ENCODE measurements at places on chromosomes 3 and 15.

DNA sequence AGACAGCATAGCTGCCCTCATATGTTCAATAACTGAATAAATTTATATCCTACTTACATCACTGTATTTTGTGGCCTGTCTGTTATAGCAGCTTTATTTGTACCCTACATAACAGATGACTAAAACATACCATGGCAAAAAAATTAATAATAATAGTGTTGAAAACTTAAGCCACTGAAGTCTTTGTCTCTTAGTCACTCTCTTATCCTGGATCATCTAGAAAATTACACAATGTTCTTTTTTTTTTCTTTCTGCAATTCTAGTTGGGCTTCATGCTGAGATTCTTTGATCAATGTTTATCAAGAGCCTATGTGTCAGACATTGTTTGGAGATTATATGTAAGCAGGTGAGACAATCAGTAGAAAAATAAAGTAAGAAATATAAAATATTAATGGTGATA lies 519.3 kb upstream of the ARPP21 start:
- no peak for DNase-seq

DNA sequence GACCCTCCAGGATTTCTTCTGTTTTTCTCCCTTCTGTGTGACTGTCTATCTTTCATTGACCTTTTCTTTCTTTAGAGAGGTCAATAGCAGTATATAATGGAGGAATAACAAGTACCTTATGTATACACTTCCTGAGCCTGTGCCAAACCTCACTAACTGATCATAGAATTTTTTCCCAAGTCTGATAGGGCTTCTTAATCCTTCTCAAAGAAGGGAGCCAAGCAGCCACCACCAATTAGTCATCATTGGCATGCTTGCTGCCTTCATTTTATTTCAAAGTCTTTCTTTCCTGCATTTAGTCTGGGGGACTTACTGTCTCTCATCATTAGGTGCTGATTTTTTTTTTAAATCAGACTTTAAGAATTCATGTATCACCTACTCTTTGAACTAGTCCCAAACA lies 327.0 kb downstream of the FEZF2 start:
- no peak for DNase-seq

DNA sequence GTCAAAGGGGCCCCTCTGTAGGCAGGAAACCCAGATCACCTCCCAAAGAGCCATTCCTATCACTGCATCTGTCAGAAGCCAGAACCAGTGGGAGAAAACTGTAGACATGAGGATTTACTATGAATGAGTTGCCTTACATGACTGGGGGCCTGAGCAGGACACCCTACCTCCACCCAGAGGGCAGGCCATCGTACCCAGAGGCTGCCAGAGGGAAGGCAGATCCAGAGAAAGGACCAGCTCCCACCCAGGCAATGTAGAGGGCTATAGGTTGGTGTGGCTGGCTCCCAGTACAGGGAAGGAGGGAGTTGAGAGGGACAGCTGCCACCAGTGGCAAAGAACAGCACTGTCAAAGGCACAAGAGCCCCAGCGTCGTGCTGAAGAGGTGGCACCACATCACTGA lies 233.2 kb downstream of the OCA2 start:
- DNase-seq = no peak

DNA sequence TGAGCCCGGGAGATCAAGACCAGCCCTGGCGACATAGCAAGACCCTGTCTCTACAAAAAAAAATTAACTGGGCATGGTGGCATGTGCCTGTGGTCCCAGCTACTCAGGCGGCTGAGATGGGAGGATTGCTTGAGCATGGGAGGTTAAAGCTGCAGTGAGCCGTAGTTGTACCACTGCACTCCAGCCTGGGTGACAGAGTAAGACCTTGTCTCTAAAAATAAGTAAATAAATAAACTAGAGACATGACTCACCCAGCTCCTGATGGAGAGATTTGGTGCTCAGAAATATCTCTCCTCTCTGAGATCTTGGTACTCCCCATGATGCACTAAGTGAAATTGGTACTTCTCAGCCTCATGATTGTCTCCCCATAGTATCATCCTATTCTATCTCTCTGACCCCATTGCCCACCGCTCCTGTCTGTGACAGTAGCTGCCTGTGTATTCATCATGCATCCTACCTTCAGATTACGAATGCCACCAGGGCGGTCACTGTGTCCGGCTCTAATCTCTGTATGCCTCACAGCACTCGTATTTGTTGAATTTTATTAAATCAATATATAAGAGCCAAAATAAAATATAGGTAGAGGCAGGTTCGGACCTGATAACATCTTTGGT lies 50.9 kb downstream of the ABHD2 start:
- DNase-seq = no peak

GRCh38 chr3:123688241-123688747 lies 103.4 kb upstream of the HACD2 start:
- DNase-seq = no peak

- DNase-seq = no peak
Observed at GRCh38 chr3:66418475-66418931, 82.3 kb downstream of the LRIG1 start.

DNA sequence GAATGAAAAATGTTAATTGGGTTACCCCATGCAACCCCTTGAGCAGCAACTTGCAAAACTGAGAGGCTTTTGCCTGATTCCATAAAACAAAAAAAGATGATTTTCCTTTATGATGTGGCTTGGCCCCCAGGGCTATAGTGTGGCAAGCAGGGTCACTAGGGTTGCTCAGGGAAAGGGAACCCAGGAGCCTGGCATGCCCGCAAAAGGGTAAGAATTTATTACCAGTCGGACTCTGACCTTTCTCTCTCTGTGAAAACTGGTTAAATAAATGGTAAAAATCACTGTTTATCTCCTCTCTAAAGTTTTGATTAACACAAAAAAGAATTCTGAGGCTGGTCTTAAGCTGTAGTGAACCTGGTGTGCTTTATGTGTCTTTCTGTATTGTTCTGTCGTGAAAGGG lies 37.7 kb upstream of the SEC61A1 start:
- DNase-seq = no peak

GRCh38 chr15:65337436-65338070 lies 33.1 kb downstream of the RNU5B-1 start:
- DNase-seq = no peak

DNA sequence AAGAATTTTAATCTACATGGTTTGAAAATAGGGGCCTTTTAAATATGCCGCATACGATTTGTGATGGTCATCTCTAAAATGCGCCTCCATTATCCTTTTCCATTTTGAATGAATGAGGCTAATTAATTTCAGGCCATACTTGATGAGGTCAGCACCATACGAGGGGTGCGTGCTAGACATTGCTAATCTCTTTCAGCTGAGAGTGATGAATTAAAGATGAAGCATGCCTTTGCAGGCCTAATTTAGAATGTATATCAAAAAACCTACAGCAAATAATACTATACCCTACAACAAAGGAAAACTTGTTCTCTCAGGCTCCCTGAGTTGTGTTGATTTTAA lies 18.6 kb upstream of the NR2F2 start:
- no peak for DNase-seq

- no peak for DNase-seq
Observed at GRCh38 chr3:118512301-118512700, 522.3 kb downstream of the IGSF11 start.

- no peak for DNase-seq
Observed at GRCh38 chr3:42663581-42664437, 10.3 kb downstream of the ZBTB47 start.

GRCh38 chr3:38345879-38346586 lies 552 bp upstream of the XYLB start:
- no peak for DNase-seq

GRCh38 chr3:34260271-34261000 lies 462.0 kb downstream of the PDCD6IP start:
- no peak for DNase-seq

- no peak for DNase-seq
Observed at GRCh38 chr3:136661282-136661681, 90.9 kb downstream of the STAG1 start.

GRCh38 chr3:15685927-15686326 lies 84.4 kb downstream of the BTD start:
- DNase-seq = no peak

DNA sequence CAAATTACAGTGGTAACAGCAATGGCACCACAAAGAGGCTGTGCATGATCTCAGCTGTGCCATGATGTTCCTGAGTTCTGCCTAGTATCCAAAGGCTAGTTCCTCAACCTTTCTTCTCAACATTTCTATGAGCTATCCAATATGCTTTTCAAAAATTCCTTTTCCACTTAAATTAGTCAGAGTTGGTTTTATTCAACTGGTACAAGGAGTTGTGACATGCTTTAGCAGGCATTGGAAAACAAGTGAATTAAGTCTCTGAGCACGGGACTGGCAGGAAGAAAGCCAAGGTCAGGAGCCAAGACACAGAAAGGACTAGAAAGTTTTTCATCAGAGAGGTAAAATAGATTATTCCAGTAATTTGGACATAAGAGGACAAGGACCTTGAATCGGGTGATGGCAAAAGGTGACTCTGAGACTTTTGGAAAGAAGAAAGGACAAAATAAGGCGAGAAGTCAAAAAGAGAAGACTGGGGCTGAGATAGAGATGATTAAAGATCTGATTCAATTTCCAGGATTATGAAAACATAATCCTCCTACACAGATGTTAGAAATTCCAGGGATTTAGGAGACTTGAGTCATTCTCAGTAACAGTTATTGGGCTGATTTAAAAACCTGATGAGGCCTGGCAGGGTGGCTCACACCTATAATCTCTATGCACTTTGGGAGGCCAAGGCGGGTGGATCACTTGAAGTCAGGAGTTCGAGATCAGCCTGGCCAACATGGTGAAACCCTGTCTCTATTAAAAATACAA lies 36.1 kb downstream of the PBRM1 start:
- DNase-seq = no peak

- DNase-seq = no peak
Observed at GRCh38 chr3:195397524-195397923, 45.3 kb downstream of the ACAP2 start.
